Germinal center (tissue), 1 donor: ENCODE measurements at places on chromosomes 3 and 15.
A peak's percentile ranks its signal among the peaks of the same experiment; 100 is the strongest.

GRCh38 chr3:172577987-172578570 is 54.8 kb upstream of the TNFSF10 start:
- no peak for DNase-seq

DNA sequence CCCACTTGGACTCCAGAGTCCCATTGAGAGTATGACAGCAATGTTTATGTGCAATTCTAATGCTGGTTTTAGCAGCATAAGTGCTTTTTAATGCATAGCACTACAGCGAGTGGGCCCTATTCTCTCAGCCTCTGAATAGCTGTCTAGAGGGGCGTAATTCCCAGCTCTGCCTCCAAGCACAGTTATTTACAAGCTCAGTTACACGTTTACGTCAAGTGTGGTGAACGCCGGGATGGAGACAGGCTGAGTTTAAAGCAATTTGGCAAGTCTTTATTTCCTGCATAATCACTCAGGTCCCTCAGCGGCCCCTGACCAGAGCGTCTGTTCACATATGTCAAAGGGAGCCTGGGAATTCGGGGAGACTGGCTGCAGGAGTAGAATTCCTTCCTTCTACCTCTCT is 43.9 kb downstream of the SOX14 start:
- DNase-seq: no peak

DNA sequence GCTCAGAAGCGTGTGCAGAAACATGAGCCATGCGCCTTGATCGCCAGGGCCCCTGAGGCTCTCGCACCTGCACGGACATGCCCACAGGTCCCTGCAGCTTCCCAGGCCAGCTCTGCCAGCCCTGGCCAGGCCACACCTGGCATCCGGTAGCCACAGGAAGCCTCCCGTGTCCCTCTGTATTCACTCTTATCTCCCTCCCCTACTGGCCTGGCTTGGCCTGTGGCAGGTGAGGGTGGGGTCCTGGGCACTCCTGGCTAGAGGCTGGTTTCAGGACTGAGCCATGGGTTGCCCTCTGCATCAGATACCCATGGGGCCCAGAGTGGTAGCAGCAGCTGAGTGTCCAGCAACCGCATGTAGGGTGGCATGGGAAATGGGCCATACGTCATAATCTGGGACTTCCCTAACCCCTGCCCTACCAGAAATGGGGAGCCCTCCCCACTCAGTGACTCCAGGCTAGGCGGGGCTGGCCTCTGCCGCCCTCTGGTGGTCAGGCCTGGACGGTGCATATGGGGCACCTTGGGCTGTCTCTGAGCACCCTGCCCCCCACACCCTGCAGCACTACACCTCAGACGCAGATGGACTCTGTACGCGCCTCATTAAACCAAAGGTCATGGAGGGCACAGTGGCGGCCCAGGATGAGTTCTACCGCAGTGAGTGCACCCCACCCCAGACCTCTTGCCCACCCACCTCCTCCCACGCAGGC is 12.6 kb upstream of the LMAN1L start:
- DNase-seq: peak; percentile 93

DNA sequence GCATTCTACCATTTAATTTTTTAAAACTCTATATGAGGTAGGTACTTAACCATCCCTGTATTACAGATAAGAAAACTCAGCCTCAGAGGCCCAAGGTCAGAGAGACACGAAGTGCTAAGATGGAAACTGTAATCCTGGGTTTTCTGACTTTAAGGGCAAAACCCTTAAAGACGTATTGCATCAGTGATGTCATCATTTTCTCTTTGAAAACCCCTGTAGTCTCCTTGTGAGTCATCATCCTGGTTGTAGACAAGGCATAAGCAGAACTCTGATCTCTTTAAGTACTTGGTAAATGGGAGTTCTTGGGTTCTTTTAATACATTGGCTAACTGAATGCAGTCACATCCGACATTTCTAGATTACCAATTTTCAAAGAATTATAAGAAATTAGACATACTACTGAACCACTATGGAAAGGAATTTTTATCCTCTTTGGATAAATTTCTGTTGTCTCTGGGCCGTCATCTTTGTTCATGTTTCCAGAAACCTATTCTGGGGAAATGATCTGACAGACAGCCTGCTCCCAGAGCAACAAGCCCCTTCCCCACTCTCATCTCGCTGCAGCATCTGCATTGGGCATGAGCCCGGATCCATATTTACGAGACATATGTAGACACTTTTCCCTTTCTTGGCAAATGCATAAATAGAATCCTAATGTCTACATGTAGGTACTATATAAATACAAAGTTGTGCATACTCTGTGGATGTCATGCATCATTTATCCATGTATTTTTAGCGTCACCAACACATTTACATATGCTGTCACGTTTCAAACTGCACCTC is 48.7 kb upstream of the MDFIC2 start:
- DNase-seq: no peak

- no peak for DNase-seq
Measured at GRCh38 chr3:171181907-171182690, 155.6 kb upstream of the SLC2A2 start.

DNA sequence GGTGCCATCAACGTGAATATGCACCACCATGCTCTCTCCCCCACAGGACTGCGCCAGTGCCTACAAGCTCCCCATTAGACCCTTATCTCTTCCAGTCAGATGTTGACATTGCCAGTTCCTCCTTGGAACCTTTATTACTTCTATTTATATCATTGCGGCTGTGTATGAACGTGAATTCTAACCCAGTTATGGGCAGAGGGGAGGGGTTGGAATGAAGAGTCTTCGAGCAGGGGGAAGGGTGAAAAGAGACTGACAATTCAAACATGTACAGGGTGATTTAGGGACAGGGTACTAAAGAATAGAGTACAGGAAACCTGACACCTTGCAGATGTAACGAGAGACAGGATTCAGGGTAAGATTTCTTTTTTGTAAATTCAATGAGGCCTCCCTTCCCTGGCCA is 41.8 kb upstream of the ST6GAL1 start:
- DNase-seq: no peak

GRCh38 chr3:65662095-65662494 is 376.6 kb downstream of the MAGI1 start:
- no peak for DNase-seq

- no peak for DNase-seq
Measured at GRCh38 chr3:114730397-114730796, 416.7 kb downstream of the ZBTB20 start.

DNA sequence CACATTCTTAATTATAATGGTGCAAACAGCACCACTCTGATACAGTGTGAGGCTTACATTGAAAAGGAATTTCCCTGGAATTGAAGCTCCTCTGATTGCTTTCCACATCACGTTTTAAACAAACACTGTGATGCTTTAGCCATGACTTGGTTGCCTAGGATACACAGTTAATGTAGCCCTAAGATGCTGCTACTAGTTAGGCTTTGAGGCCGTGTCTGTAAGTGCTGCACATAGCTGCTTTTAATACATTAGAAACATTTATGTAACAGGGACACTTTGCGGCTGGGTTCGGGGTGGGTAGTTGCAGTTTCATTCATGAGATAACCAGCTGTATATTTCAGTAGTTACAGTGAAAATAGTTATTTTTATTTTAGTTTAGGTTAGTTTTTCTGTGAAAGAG is 334.7 kb downstream of the NLGN1 start:
- no peak for DNase-seq

DNA sequence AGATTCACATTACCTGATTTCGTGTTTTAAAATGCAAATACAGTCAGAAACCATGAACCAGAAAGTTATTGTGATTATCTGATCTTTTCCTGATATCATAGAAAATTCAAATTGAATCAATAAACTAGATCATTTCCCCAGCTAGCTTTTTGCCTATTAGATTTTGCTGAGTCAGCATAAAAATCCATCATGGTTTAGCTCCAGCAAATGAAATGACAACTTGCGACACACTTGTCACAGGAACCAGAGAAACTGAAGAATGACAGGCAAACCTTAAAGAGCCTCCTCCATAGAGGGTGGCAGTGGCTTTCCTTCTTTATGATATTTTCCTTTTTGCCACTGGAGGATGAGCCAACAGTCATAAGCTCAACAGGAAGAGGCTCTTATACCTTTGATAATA is 30.6 kb upstream of the TMEM108 start:
- DNase-seq: no peak
